ENCODE measurements at places on chromosomes 7 and 10.

GRCh38 chr10:5631936-5632335, 34.5 kb downstream of the ASB13 start:
- DNase-seq: no peak

DNA sequence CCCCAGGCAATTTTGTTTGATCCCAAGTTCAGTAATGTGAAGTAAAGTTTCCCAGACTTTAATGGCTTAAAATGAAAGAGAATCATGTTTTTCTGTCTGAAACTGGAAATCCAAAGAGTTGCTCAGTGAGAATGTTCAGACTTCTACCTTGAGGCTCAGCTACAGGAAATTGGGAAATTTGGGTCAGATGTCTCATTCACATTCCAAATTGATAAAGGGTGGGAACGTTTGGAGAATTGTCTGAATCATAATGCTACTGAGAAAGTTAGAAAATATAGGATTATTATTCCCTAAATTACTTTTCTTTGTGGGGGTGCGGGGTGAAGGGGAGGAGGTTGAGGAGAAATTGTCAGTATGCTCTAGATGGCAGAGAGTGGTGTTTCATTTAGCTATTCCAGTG, 773.9 kb downstream of the LRMDA start:
- DNase-seq: no peak

DNA sequence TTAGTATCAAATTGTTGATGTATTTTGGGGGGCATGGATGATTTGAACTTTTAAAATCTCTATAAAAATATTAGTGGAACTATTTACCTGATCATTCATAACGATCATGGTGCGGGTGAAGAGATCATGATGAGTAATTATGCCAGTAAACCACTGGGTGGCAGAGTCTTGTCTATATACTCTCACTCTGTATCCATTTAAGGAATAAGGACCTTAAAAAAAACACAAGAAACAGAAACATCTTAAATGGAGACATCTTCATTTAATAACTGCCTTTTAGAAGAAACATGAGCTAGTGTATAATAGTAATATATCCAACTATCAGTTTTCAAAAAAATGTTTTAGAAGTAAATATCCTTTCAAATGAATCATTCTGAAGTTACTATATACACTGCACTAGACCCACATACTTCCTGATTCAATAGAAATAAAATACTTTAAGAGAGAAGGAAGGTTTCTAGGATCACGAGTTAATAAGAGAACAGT, 84.0 kb downstream of the NRBF2 start:
- DNase-seq: peak; percentile 90

DNA sequence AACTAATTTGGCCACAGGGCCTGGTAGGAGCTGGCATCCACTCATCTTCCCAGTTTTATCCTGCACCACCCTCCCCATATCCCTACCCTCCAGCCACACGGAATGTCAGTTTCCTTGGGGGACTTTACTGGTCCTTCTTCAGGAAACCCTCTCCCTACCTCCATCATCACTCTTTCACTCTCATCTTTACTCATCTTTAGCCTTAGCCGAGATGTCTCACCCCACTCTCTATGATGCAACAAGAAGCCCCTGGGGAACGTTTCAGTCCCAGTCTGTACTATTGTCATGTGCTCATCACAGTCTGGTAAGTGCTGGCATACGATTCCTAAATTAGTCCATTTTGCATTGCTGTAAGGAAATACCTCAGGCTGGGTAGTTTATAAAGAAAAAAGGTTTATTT, 34.9 kb upstream of the TMEM248 start:
- no peak for DNase-seq

GRCh38 chr7:138208864-138209263, 132.6 kb downstream of the AKR1D1 start:
- DNase-seq: no peak

- no peak for DNase-seq
Measured at GRCh38 chr7:25600262-25600920, 372.1 kb upstream of the NPVF start.

- no peak for DNase-seq
Measured at GRCh38 chr10:69362471-69362954, 54.2 kb downstream of the TACR2 start.

- peak; percentile 43 for DNase-seq
Measured at GRCh38 chr10:89296220-89296648, 5.6 kb upstream of the IFIT2 start.

- no peak for DNase-seq
Measured at GRCh38 chr10:80452640-80453039, 1.5 kb upstream of the TSPAN14 start.

DNA sequence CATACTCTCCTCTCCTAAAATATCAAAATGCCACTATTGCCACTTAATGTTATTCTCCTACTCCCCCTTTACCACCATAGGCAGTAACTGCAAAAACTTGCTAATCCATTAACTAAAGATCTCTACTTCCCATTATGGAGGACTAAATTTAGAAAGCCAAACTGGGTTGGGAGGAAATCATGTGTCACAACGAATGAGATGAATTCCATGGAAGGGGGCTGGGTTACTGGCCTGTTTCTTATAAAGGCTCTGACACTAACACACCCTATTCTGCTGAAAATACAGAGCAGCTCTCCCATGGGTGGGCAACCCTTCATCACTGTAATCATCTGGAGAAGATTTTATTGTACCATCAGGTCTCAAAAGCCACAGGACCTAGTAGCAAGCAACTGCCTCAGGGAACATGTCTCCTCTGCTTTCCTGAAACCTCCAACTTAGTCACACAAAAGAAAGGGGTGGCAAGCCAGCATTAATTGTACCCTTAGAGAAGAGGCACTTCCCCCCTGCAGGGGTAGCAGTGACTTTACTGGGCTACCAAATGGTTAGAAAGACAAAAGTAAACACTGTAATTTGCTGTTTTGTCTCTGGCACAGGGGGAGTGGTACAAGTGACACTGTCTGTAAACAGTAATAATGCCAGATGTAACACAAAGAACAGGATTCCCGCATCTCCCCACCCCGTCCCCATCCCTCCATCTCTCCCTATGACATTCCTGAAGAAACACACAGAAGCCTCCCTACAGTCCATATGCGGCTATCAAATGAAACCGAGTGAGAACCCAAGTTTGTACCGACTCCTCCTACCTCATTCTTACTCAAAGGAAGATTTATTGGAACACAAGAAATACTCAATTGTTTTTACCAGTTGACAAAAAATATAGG, 81.6 kb downstream of the ARMH3 start:
- DNase-seq: peak; percentile 86

- peak; percentile 35 for DNase-seq
Measured at GRCh38 chr10:18607503-18608378, 43.6 kb downstream of the NSUN6 start.

DNA sequence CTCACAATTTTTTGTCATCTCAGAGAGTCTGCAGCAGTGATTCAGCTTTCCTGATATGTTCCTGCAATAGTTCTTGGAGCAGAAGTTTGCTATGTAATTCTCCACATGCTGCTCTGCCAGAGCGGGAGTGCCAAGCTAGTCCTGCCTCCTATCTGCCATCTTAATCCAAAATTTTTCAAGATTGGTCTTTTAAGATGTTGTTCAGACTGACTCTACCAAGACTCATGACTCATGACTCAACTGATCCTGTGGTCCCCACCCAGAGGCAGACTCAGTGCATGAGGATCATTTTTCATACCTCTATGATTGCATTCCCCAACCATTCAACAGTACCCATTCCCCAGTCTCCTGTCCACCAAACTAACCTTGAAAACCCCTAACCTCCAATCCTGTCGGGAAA, 470.8 kb downstream of the INHBA start:
- no peak for DNase-seq

- no peak for DNase-seq
Measured at GRCh38 chr7:1160670-1161021, 650 bp upstream of the ZFAND2A start.

DNA sequence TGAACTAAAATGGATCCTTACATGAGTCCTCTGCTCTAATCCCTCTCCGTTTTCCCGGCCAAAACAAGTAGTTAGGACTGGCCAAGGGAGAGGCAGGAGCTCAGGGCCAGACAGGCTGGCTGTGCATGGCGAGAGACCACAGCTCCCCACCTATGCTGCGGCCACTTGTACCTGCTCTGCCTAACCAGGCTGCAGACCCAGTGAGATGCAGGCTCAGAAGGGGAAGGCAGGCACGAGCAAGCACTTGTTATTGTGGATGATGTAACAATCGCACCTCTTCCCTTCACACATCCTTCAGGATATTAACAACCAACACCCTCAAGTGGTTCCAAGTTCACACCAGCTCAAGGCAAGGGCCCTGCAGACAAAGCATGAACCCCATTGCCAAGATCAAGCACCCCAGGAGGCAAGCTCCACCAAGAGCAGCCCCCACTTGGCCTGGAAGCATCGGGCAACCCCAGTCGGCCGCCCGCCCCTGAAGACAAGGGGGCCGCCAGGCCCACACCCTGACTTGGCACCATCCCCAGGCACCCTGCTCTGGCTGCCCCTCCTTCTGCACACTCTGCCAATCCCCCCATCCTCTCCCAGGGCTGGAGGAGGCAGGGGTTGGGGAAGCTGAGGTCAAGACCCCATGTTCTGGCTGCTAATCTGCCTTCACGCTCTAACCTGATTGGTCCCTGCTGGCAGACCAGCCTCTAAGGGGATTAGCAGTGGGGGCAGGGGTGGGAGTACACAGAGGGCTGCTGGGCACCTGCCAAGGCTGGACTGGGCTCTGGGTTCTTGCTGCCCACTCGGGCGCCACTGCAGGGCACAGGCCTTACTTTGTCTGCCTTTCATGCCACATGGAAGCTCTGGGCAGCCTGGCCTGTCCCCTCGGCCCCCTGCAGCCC, 111.3 kb downstream of the SLIT1 start:
- no peak for DNase-seq

DNA sequence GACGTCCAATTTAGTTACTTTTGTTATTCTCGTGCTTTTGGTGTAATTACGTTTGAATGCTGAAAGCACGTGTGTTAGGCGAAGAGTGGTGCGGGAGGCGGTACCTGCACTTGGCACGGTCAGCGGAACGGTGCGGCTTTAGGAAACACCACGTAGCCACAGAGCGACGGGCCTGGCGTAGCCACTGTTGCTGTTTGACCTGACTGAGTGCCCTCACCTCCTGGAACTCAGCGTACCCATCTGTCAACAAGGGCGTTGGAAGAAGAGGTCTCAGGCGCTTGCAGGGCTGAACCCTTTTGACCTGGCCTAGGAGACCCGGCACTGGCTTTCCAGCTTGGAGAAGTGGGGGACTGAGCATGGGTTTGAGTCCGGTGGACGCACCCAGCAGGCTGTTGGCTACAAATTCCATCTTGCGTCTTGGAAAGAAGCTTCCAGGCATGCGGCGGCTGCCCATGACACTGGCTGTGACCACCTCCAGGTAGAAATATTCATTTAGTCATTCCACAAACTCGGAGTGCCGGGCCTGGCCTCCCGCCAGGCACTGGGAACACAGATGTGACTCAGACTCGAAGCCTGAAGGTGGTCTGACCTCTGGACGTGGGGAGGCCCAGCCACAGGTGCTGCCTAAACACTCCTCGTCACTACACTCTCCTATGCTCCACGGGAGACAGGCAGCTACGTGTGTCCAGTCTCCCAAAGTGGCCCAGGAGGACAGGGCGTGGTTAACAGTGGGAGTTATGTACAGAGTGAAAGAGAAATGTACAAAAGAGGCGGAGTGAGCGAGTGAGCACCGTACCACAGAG, 22.2 kb downstream of the FAM20C start:
- no peak for DNase-seq

DNA sequence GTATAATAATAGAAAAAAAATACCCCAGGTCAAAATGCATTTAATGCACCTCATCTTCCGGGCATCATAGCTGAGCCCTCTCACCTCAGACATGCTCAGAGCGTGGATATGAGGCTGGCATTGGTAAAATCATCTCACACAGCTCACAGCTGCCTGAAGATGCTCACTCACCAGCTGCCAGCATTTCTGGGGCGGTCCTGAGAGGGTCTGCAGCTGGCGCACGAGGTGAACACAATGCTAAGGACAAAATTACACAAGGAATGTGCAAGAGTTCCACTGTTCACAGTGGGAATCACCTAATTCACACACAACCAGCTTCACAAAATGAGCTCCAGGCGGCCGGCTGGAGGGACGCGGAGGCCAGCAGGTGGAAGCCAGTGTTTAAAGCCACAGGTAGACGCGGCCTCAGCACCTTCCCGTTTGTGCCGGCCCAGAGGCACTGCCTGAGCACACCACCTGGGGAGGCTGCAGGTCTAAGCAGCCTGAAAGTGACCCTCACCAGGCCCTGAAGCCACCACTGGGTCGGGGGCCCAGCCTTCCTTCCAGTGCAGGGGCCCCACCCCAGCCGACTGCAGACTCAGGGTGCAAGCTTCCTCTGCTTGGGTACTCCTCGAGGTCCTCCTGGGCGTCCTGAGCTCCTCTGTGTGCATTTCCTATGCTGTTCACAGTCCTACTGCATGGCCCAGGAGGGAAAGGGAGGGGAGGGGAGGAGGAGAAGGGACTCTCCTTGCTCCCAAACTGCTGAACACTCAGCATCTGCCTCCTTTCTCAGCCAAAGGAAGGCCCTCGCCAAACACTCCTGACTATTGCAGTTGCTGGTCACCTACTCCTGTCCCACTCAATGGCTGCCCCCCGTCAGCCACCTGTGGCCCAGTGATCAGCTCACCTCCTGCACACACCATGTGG, 61.2 kb upstream of the FAM20C start:
- DNase-seq: no peak

GRCh38 chr10:3879073-3879472, 94.1 kb upstream of the KLF6 start:
- no peak for DNase-seq

GRCh38 chr7:102165136-102165535, 121.5 kb upstream of the SH2B2 start:
- DNase-seq: no peak

DNA sequence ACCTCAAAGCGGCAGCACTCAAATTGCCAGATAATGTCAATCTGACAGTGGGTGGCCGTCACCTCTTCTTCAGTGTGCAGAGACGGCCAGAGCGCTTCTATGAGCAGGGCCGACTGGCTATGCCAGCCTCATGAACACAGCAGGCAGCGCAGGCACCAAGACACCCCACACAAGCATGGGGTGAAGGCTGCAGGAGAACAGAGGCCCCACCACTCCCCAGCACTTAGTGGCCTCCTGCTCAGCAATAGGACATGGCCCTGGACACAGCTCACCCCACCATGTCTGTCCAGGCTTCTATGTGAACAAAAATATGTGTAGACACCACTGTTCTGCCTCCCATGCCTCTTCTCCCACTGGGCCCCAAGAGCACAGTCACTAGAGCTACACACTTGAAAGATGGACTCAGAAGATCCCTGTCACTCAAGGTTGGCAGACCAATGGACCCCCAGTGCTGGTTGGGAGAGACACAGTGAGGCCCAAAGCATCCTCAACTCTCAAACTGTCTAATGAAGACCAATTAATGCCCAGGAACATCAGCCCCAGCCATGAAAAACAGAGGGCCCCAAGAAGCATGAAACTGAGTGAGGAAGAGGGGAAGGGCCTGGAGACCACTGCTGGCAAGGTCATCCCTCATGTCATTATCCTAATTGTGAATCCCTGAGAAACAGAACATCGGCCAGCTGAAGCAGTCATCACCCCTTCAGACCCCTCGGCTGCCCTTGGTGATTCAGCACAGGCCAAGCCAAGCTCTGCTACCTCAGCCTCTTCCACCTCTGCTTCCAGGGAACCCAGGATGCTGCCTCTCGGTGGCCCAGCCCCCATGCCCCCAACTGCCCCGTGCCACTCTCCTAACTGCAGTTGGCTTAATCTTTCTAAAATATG, 77.7 kb downstream of the GRID1 start:
- no peak for DNase-seq

GRCh38 chr7:116417593-116418345, 81.8 kb upstream of the CAV2 start:
- peak; percentile 37 for DNase-seq

GRCh38 chr7:131642429-131642828, 86.0 kb upstream of the PODXL start:
- no peak for DNase-seq
